ENCODE measurements at places on chromosomes 1 and 21.

DNA sequence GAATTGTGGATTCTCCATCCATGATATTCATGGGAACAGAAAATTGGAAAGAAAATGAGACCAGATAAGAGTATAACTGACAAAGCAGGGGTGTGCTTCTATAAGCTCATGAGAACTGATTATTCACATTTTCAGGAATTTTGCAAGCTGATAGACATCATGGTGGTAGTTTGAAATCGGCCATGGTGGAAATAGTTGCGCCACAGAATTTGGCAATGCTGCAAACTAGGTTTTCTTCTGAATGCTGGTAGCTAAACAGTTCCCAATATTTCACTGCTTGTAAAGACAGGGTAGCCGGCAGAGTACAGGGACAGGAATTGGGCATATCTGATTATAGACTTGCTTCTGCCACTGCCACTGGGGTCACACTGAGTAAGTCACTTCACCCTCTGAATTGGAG is 151.1 kb downstream of the PLXNA2 start:
- DNase-seq, result no peak

- no peak for DNase-seq
Observed at GRCh38 chr1:155499953-155500639, 62.5 kb downstream of the ASH1L start.

DNA sequence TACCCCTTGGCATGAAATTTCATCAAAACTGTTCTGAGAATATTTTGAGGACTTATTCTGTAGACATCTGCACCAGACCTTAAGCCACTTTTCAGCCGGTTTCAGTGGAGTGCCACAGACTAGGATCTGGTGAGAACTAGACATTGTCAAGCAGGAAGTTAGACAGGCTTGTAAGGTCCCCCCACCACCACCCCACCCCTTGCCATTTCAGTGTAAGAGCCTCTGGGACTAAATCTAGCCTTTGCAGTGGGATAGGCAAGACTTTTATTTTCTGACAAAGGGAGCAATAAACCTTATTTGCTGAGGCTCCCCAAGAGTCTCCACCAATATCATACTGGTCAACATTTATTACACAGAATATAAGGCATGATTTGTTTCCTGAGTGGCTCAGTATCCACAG is 77.9 kb upstream of the EXO1 start:
- DNase-seq, result no peak

GRCh38 chr1:54602554-54602953 is 20.8 kb downstream of the FAM151A start:
- DNase-seq, result no peak

- no peak for DNase-seq
Observed at GRCh38 chr1:20530306-20530705, 22.1 kb upstream of the FAM43B start.

DNA sequence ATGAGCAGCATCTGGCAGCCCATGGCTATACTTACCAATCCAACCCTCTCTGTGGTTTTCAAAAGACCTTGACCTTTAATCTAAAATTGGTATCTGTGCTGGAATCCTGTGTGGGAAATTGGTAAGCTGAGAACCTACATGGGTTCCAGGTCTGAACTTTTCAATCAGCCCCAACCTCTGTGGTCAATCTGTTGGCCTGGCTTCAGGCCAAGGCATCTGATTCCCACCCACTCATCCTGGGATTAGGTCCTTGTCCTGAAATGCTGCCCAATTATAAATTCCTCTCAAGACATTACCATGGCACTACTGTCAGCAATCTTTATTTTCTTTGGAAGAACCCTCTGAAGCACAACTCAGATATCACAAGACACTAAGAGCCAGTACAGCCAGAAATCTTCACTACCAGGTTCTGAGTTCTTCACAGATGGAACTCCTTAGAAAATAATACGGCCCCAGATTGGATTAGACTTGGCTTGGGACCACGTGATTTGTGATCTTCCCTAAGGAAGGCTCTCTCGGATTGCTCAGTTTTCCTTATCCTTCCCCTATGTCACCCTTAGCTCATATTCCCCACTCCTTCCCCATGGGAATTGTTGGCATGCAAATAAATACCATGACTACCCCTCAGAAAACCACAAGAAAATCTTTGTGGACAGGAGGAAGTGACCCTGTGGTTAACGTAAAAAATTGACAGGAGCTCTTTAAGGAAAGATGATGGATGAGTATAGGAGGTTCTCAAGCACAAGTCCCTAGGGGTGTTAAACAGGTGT is 207.9 kb upstream of the ST6GALNAC5 start:
- DNase-seq, result no peak

DNA sequence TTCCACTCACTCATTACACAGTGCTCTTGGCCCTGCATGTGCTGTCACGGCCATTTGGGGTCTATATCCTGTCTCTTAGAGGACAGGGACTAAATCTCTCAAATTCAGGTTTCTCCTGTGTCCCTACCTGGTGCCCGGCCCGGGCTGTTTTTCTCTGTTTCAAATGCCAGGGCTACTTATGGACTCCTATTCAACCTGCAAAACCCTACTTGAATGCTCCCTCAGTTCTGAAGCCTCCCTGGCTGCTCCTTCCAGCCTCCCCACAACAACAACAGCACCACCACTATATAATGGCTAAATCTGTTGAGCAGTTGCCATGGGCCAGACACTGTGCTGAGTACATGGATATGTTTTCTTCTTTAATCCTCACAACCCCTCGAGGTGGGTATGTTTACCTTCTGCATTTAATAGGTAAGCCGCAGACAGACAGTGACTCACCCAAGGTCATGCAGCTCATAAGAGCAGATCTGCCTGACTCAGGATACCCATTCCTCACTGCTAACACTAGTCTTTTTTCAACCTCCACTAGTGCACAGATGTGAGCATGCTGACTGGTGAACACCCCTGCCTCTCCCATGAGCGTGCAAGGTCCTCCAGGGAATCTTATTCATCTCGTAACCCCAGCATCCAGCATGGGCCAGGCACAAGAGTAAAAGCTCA is 29.9 kb downstream of the DHRS3 start:
- no peak for DNase-seq

DNA sequence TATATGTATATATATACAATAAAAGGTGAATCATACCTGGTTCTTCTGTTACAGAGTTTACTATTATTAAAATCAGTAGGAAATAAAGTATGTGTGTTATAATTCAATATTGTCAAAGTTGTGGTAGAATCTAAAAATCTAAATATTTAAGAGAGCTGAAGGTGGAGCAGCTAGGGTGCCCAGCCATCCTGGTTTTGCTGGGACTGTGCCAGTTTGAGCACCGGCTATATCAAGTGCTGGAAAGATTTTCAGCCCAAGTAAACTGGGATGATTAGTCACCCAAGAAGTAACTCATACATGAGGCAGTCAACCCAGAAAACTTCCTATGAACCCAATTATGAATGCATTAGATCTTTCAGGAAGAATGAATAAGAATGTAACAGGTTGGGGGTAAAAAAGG is 16.9 kb upstream of the KRTAP19-5 start:
- DNase-seq, result no peak

DNA sequence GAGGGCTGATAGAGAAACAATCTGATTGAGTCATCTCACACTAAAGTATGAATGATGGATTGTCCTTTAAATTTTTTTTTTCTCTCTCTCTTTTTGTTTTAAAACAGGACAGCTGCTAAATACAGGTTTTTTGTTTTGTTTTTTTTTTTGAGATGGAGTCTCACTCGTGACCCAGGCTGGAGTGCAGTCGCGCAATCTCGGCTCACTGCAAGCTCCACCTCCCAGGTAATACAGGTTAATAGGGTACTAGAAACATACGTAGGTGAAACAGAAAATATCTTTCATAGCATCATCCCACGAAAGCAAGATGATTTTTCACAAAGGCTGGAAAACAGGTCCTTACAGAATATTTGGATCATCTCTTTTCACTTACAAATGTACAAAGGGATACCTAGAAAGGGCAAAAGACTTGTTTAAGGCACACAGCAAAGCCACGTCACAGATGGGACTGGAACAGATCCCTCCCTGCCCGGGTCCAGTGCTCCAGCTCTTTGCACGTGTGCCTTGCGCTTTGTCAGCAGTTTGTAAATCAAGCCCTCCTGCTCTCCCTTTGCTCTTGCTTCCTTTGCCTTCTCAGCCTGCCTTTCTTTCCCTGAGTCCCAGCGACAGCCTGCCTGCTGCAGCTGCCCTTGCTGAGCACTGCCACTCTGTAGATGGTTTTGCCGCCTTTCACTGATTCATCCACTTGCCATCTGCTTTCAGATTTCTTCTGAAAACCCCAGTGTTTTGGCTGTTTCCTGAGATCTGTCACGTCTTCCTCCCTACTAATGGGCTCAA is 171.3 kb upstream of the BEND5 start:
- peak; percentile 0 for DNase-seq

GRCh38 chr1:99589186-99589636 is 56.7 kb upstream of the PALMD start:
- no peak for DNase-seq

GRCh38 chr1:70103770-70104169 is 101.6 kb downstream of the LRRC40 start:
- no peak for DNase-seq

Measured in nucleus accumbens (tissue), 56 donors.